ENCODE measurements at places on chromosomes 6 and 20.

DNA sequence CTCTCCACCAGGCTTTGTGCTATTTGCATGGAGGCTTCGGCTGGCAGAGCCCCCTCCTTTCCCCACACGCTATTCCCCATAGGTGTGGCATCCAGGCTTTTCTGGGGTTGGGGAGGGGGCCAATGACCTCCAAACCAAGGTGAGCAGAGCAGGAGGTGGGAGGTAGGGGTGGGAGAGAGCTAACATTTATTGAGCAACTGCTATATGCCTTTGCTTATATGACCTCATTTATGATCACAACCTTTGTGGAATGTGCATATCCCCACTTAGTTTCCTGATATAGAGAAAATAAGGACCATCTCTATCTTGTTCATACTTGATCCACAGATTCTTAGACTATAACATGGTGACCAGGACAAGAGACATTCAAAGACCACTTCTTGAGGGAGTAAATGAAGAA, 17.8 kb upstream of the SLC22A7 start:
- DNase-seq, result no peak

DNA sequence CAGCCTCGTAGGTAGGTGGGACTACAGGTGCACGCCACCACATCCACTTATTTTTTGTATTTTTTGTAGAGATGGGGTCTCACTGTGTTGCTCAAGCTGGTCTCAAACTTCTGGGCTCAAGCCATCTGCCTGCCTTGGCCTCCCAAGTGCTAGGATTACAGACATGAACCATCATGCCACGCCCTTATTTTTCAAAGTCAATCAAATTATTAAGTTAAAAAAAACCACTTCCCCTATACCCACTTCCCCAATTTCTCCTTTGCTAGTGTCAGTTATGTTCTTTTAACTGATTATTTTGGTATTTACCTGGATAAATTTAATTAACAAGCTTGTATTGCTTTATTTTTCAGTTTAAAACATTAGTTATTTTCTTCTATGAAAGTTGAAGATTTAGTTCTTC, 49.6 kb downstream of the RIOK1 start:
- no peak for DNase-seq

- DNase-seq, result no peak
Observed at GRCh38 chr20:57450419-57450818, 59.2 kb downstream of the RBM38 start.

GRCh38 chr6:52725535-52726192, 37.6 kb downstream of the GSTA2 start:
- no peak for DNase-seq

GRCh38 chr6:1641343-1641885, 31.7 kb downstream of the FOXC1 start:
- no peak for DNase-seq
